ENCODE measurements at places on chromosomes 4 and X. TPM values are rescaled to one million over a fixed set of nuclear protein-coding genes. Genes with fewer than 3 reads are reported as not detected.
A peak's percentile ranks its signal among the peaks of the same experiment; 100 is the strongest.

DNA sequence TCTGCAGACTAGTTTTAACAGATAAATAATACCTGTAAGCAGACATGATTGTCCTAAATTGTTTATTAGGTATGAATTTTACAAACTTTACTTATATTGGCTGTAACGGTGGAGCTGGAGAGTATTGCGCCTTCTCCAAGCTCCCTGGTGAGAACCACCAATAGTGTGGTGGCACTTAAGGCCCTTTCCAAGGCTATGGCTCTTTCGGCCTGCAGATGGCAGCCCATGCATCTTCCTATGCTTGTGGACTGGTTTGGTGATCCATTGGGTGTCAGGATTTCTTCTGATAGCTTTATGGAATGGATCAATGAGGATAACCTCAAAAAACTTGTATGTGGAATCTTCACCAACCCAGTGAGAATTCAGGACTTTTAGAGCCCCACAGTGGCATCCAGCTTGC lies 7.8 kb downstream of the LARP1B start:
- H3K27ac ChIP-seq: no peak overlapping the region
- H3K36me3 ChIP-seq: no peaks in the 10 kb centered on the region
- H3K4me1 ChIP-seq: no peaks in the 10 kb centered on the region
- H3K4me3 ChIP-seq: no peak overlapping the region
- no peak for DNase-seq

- no peaks in the 10 kb centered on the region for H3K27me3 ChIP-seq
- no peak overlapping the region for H3K4me3 ChIP-seq
- H3K36me3 ChIP-seq: no peaks in the 10 kb centered on the region
Measured at GRCh38 chr4:189912170-189912569, 28.5 kb upstream of the FRG1 start.

DNA sequence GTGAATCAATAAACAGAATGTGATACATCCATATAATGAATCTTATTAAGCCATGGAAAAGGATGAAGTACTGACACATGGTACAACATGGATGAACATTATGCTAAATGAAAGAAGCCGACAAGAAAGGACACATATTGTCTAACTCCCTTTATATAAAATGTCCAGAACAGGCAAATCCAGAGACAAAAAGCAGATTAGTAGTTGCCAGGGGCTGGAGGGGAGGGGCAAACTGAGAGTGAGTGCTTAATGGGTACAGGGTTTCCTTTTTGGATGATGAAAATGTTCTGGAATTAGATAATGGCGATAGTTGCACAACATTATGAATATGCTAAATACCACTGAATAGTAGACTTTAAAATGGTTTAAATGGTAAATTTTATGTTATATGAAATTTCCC lies 17.4 kb downstream of the ADGRG4 start:
- DNase-seq: no peak
- no peaks in the 10 kb centered on the region for H3K27me3 ChIP-seq
- H3K27ac ChIP-seq: no peak overlapping the region

GRCh38 chrX:27890611-27891010 lies 82.8 kb downstream of the MAGEB10 start:
- no peak for DNase-seq
- H3K27me3 ChIP-seq: no peaks in the 10 kb centered on the region
- no peak overlapping the region for H3K27ac ChIP-seq
- H3K4me1 ChIP-seq: no peaks in the 10 kb centered on the region

DNA sequence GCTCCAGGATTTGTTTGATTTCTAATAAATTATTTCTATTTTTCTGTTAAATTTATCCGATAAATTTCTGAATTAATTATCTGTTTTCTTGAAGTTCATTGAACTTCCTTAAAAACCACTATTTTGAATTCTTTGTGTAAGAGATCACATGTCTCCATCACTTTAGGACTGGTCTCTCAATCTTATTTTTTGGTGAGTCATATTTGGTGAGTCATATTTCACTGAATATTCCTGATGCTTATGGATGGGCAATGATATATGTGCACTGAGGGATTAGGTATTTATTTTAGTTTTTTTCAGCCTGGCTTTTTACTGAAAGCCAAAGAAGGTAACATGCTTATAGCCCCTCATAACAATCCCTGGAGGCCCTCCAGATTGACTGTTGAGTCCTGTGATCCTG lies 48.5 kb upstream of the IL15 start:
- H3K4me1 ChIP-seq: no peaks in the 10 kb centered on the region
- no peak overlapping the region for H3K27ac ChIP-seq
- no peak for DNase-seq
- H3K36me3 ChIP-seq: no peaks in the 10 kb centered on the region
- no peak overlapping the region for H3K4me3 ChIP-seq

DNA sequence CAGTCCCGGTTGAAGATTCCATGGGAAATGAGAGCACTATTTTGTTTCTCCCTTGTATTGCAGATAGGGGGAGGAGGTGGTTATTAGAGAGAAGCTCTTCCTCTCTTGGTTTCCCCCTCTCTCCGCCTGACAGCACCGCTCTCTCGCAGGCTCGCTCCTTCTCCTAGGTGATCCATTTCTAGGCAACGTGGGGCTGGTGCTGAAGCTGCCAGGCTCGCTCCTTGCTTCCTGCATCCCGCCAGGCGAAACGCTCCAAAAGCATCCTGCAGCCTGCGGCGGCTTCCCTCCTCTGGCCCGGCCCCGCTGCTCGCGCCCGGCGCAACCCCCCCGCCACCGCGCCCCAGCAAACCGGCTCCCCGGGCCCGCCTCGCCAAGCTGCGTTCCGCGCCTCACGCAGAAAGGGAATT lies at the start of gene GRID2:
Gene GRID2, plus strand, starts transcription at position 346 of the 407 bp plus-strand sequence.
- no peaks in the 10 kb centered on the region for H3K4me1 ChIP-seq
- H3K27ac ChIP-seq: no peak within 1 kb of the TSS
- no peaks in the 10 kb centered on the region for H3K27me3 ChIP-seq
- no peaks in the 10 kb centered on the region for H3K36me3 ChIP-seq
- peak within 1 kb of the TSS; percentile 62 for H3K4me3 ChIP-seq
- DNase-seq: peak; percentile 19

- H3K36me3 ChIP-seq: no peaks in the 10 kb centered on the region
- H3K27ac ChIP-seq: no peak overlapping the region
- H3K4me1 ChIP-seq: no peaks in the 10 kb centered on the region
- DNase-seq: no peak
- no peak overlapping the region for H3K4me3 ChIP-seq
Measured at GRCh38 chr4:135249024-135249423, 1047.4 kb upstream of the PABPC4L start.

DNA sequence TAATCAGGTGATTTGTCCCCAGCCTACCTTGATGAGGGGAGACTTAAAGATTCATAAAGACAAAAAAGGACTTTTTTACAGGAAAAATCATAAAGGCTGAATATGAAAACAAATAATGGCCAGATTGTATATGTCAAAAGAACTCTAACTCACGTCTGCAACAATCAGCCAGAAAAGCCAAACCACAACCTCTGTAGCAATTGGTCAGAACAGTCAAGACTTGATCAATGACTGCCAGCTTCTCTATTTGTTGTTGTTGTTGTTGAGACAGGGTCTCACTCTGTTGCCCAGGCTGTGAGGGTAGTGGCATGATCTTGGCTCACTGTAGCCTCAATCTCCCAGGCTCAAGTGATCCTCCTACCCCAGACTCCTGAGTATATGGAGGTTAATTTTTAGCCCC lies 35.9 kb upstream of the PPA2 start:
- DNase-seq: no peak
- H3K4me3 ChIP-seq: no peak overlapping the region
- no peaks in the 10 kb centered on the region for H3K27me3 ChIP-seq
- H3K4me1 ChIP-seq: no peaks in the 10 kb centered on the region
- H3K36me3 ChIP-seq: no peaks in the 10 kb centered on the region

DNA sequence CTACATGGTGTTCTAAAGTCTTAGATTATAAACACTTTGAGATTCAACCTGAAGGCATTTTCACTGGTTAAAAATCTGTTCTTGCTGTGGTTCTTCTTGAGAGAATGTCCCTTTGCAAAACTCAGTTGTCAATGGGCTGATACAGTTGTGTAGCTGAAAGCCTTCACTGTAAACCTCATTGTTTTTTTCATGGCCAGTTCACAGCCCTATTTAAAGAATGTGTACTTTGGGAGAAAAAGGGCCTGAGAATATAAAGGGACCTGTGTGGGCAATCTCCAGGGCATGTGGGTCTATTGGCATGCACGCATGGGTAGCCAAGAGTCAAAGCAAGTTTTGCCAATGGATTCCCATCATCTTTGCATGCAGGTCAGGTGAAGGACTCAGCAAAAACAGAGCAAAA lies 7.8 kb upstream of the MAP7D3 start:
- H3K27me3 ChIP-seq: no peaks in the 10 kb centered on the region
- DNase-seq: no peak

DNA sequence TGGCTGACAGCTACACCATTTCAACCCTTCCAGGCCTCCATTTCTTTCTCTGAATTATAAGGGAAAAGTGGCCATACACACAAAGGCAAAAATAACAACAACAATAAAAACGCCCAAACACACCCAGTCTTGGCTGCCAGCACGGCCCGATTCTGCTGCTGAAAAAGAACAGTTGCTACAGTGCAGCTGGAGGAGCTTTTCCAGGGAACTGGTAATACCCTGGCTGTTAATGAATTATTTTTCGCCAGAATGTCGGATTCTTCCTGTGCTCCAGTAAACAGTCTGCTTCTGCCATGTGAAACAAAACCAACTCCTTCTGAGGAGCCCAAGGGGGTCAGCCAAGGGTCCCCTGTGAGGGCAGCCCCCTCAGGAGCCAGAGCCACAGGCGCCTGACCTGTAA lies 6.6 kb downstream of the RAI2 start:
- no peaks in the 10 kb centered on the region for H3K4me1 ChIP-seq
- H3K36me3 ChIP-seq: no peaks in the 10 kb centered on the region

DNA sequence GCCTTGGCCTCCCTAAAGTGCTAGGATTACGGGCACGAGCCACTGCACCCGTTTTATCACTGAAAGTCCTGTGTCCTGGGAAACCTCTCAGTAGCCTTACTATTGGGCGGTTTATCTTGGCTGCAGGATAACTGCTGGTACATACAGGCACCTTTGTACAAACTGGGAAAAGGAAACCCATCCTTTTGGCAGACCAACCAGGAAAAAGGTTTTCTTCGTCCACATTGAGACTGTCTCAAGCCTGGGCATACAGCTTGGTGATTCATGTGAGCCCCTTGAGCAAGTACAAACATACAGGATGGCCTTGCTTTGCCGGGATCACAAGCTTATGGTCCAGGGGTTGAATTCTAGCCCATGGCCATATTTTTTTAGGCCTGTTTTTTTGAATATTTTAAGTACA lies 32.8 kb downstream of the RWDD4 start:
- no peak overlapping the region for H3K4me3 ChIP-seq
- DNase-seq: no peak
- H3K4me1 ChIP-seq: no peaks in the 10 kb centered on the region

GRCh38 chrX:118802857-118803256 lies 20.8 kb upstream of the ZCCHC12 start:
- no peaks in the 10 kb centered on the region for H3K4me1 ChIP-seq
- no peaks in the 10 kb centered on the region for H3K27me3 ChIP-seq
- H3K27ac ChIP-seq: no peak overlapping the region
- peak; percentile 39 for DNase-seq
- no peaks in the 10 kb centered on the region for H3K36me3 ChIP-seq
- H3K4me3 ChIP-seq: no peak overlapping the region

- no peaks in the 10 kb centered on the region for H3K27me3 ChIP-seq
- no peaks in the 10 kb centered on the region for H3K4me1 ChIP-seq
- H3K27ac ChIP-seq: no peak overlapping the region
- no peaks in the 10 kb centered on the region for H3K36me3 ChIP-seq
- DNase-seq: no peak
Measured at GRCh38 chrX:55451626-55451989, 319 bp upstream of the MAGEH1 start.

GRCh38 chr4:11585506-11585905 lies 156.8 kb upstream of the HS3ST1 start:
- H3K27ac ChIP-seq: no peak overlapping the region
- no peaks in the 10 kb centered on the region for H3K36me3 ChIP-seq
- DNase-seq: no peak
- no peak overlapping the region for H3K4me3 ChIP-seq

DNA sequence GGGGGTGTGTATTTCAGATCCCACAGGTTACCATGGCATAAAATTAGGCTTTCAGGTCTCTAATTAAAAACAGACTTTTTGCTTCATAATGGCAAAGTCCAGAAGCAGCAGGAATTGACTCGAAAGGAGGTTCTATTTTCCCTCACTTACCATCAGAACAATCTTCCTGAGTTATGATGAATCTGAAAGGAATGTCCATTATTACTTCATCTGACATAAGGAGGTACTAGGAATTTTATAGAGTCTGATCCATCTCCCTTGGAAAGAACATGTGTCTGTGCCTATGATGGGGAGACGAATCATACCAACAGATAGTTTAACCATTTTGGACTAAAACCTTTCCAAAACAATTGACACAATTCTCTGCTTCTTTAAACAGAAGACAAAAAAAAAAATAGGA lies 206.3 kb upstream of the FGF13 start:
- H3K27ac ChIP-seq: no peak overlapping the region
- H3K4me1 ChIP-seq: no peaks in the 10 kb centered on the region
- no peak for DNase-seq

DNA sequence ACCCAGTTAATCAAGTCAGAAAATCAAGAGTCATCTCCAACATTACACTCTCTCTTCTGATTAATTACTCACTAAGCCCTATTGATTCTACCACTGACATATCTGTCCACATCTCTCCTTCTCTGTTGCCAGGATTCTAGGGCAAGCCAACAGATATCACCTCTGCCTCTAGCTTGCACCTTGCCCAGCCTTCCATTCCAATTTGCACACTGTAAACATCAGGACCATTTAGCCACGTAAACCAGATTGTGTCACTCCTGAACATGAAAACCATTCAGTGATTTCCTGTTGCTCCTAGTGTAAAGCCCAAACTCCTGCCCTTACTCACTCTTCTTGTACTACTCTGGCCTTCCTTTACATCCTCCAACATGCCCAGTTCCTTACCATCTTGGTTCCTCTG lies 68.0 kb upstream of the PLS3 start:
- H3K4me1 ChIP-seq: no peaks in the 10 kb centered on the region
- H3K4me3 ChIP-seq: no peak overlapping the region
- H3K27ac ChIP-seq: no peak overlapping the region

Gene GPM6B
- 16.6 TPM for total RNA-seq

Gene BOD1L1
- total RNA-seq: 42.5 TPM

Gene VSIG4
- total RNA-seq: 113 TPM

Gene FAM9C
- not detected for total RNA-seq

Gene AASDH
- total RNA-seq: 7.1 TPM

Gene TBCK
- total RNA-seq: 64.1 TPM

Gene ARMCX4
- 28.6 TPM for total RNA-seq

Gene HDAC8
- 46.4 TPM for total RNA-seq

Gene KIAA1210
- not detected for total RNA-seq

Gene TRIML1
- total RNA-seq: not detected
